Myocyte (in vitro differentiated cells): ENCODE measurements at places on chromosomes 13 and 19. TPM values are rescaled to one million over a fixed set of nuclear protein-coding genes. Genes with fewer than 3 reads are reported as not detected.

Gene CBY2
- not detected in 2 replicates for total RNA-seq

Gene NBEA
- 4.2 and 7.0 TPM in 2 replicates for total RNA-seq

GRCh38 chr13:110046811-110047210 is 260.1 kb downstream of the COL4A1 start:
- no peak for DNase-seq

GRCh38 chr19:1567116-1567847 is 843 bp downstream of the MEX3D start:
- no peak for DNase-seq
